ENCODE measurements at places on chromosomes 3 and 15.

- H3K4me1 ChIP-seq = no peaks in the 10 kb centered on the region
- no peaks in the 10 kb centered on the region for H3K36me3 ChIP-seq
- no peak overlapping the region for H3K27ac ChIP-seq
- no peaks in the 10 kb centered on the region for H3K27me3 ChIP-seq
Observed at GRCh38 chr3:67288466-67289106, 290.5 kb downstream of the KBTBD8 start.

DNA sequence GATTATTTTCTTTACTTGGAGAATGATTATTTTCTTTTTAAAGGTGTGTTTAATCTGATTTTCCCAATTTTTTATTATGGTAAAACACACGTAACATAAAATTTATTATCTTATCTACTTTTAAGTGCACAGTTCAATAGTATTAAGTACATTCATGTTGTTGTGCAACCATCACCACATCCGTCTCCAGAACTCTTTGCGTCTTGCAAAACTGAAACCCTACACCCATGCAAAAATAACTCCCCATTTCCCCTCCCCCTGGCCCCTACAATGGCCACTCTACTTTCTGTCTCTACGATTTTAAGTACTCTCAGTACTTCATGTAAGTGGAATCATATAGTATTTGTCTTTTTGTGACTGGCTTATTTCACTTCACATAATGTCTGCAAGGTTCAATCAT, 230.7 kb downstream of the SATB1 start:
- no peak for DNase-seq
- H3K27me3 ChIP-seq = no peaks in the 10 kb centered on the region
- H3K36me3 ChIP-seq = no peaks in the 10 kb centered on the region

GRCh38 chr15:56365075-56365711, at the start of gene TEX9:
Gene TEX9 (plus strand): TSS chr15:56365426. CDS start chr15:56365451, 25 bp downstream.
- H3K27ac ChIP-seq = no peak within 1 kb of the TSS
- H3K4me1 ChIP-seq = peaks cover 4% of the 10 kb centered on the region
- peak; percentile 42 for DNase-seq
- H3K4me3 ChIP-seq = peak within 1 kb of the TSS; percentile 71

- no peak for DNase-seq
- no peak overlapping the region for H3K4me3 ChIP-seq
- no peaks in the 10 kb centered on the region for H3K36me3 ChIP-seq
- H3K27ac ChIP-seq = no peak overlapping the region
- no peaks in the 10 kb centered on the region for H3K4me1 ChIP-seq
Observed at GRCh38 chr15:73800662-73801345, 47.7 kb upstream of the INSYN1 start.

- no peaks in the 10 kb centered on the region for H3K36me3 ChIP-seq
- H3K4me1 ChIP-seq = no peaks in the 10 kb centered on the region
- H3K4me3 ChIP-seq = no peak overlapping the region
- H3K27ac ChIP-seq = no peak overlapping the region
- no peak for DNase-seq
- no peaks in the 10 kb centered on the region for H3K27me3 ChIP-seq
Observed at GRCh38 chr3:133384331-133385027, 15.4 kb upstream of the BFSP2 start.

DNA sequence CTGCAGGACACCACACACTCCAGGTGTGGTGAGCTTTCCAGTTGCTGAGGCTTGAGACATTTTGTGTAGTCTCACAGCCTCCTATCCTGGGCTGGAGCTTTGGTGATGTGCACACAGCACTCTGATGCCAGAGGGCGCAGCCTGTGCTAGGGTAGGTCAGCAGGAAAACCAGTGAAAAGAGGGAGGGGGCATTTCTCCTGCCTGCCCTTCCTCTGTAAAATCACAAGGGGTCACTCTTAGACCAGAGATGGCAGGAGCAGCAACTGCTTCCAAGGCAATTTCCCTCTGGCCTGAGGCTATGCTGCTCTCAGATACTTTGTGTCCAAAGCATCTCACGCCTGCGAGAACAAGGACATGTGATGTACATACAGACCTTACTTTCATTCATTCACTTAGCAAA, 16.5 kb upstream of the MUSTN1 start:
- H3K36me3 ChIP-seq = peaks cover 68% of the 10 kb centered on the region
- H3K27me3 ChIP-seq = no peaks in the 10 kb centered on the region
- H3K4me3 ChIP-seq = no peak overlapping the region
- no peak for DNase-seq

DNA sequence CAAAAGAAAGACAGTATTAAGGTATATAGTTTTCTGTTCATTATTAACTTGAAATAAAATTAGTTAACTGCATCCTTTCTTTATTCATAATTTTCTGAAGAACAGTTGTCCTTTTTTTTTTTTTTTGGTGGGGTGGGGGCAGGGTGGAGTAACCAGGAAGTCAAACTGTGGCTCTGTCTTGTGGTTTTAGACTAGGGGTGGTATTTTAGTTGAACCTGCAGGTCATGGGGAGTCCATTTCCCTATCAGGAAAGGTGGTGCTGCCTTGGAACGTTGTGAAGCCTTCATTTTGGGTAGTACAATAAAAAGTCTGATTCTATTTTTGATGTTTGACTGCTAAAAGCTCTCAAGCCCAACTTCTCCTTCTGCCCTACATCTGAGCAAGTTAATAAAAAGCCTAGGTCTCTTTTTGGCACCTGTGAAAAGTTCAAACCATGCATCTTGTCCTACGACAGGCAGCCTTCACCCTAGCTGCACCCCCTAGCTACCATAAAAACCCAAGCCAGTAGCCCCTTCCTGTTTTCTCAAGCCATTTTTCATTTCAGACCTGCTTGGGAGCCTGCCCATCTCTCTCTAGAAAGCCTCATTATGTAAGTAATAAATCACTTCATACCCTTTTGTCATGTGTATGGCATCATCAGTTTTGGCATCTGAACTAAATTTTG, 31.2 kb upstream of the RIOX2 start:
- H3K36me3 ChIP-seq = no peaks in the 10 kb centered on the region
- no peak for DNase-seq
- H3K27me3 ChIP-seq = no peaks in the 10 kb centered on the region
- no peaks in the 10 kb centered on the region for H3K4me1 ChIP-seq
- no peak overlapping the region for H3K27ac ChIP-seq

- H3K36me3 ChIP-seq = no peaks in the 10 kb centered on the region
- peaks cover 33% of the 10 kb centered on the region for H3K27me3 ChIP-seq
- H3K4me1 ChIP-seq = no peaks in the 10 kb centered on the region
Observed at GRCh38 chr15:80404057-80404760, at the start of gene ARNT2. Gene ARNT2 (plus strand): TSS chr15:80404382. CDS start chr15:80404516, 134 bp downstream.

GRCh38 chr3:188209740-188210139, 55.8 kb downstream of the LPP start:
- no peak overlapping the region for H3K27ac ChIP-seq
- DNase-seq = no peak
- H3K27me3 ChIP-seq = no peaks in the 10 kb centered on the region
- H3K4me1 ChIP-seq = no peaks in the 10 kb centered on the region

GRCh38 chr15:29700296-29700695, 122.0 kb downstream of the TJP1 start:
- no peaks in the 10 kb centered on the region for H3K36me3 ChIP-seq
- H3K27ac ChIP-seq = no peak overlapping the region
- no peak overlapping the region for H3K4me3 ChIP-seq
- no peaks in the 10 kb centered on the region for H3K27me3 ChIP-seq
- H3K4me1 ChIP-seq = no peaks in the 10 kb centered on the region
- DNase-seq = no peak

GRCh38 chr15:73024168-73024567, 28.1 kb upstream of the NEO1 start:
- H3K4me1 ChIP-seq = no peaks in the 10 kb centered on the region
- H3K27ac ChIP-seq = no peak overlapping the region
- no peak for DNase-seq
- H3K36me3 ChIP-seq = no peaks in the 10 kb centered on the region
- H3K4me3 ChIP-seq = no peak overlapping the region

DNA sequence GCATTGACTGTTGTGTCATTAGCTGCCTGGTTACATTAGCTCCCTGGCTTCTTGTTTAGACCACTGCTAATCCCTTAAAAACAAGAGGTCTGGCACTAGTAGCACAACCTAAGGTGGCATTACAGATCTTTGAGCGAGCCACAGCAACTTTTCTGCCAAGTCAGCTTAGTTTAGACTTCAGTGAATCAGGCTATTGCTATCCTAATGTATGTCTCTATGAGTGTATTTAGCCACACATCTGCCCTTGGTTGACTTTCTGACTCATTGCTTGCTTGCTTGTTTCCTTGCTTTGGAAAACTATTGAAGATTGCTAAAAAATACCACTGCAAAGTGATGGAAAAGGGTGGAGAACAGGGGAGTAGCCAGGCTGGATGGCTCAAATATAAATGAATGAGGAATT, 50.2 kb downstream of the CHP1 start:
- H3K4me3 ChIP-seq = no peak overlapping the region
- H3K27ac ChIP-seq = no peak overlapping the region
- peaks cover 6% of the 10 kb centered on the region for H3K4me1 ChIP-seq
- H3K27me3 ChIP-seq = no peaks in the 10 kb centered on the region

GRCh38 chr15:98455904-98456303, 192.4 kb upstream of the IGF1R start:
- H3K27me3 ChIP-seq = peaks cover 4% of the 10 kb centered on the region
- no peak overlapping the region for H3K27ac ChIP-seq
- no peaks in the 10 kb centered on the region for H3K4me1 ChIP-seq
- no peak overlapping the region for H3K4me3 ChIP-seq

DNA sequence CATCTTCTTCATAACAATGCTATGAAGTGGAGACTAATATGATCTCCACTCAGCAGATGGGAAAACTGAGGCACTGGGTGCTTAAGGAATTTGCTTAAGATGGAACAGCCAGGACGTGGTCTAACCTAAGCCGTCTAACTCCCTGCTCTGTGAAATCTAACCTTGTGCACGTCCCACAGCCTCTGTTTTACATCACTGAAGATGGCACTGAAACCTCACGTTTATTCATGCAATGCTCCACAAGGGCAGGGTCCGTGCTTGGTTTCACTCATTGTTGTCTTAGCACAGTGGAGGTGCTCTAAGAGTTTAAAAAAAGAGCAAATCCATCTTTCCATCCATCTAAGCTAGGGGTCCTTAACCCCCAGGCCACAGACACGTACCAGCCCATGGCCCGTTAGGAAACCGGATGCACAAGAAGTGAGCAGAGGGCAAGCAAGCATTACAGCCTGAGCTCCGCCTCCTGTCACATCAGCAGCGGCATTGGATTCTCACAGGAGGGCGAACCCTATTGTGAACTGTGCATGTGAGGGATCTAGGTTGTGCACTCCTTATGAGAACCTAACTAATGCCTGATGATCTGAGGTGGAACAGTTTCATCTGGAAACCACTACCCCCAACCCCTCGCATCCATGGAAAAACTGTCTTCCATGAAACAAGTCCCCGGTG, 118.0 kb downstream of the FOXP1 start:
- DNase-seq = no peak
- H3K36me3 ChIP-seq = peaks cover 7% of the 10 kb centered on the region
- no peaks in the 10 kb centered on the region for H3K27me3 ChIP-seq
- no peak overlapping the region for H3K27ac ChIP-seq
- peaks cover 20% of the 10 kb centered on the region for H3K4me1 ChIP-seq

DNA sequence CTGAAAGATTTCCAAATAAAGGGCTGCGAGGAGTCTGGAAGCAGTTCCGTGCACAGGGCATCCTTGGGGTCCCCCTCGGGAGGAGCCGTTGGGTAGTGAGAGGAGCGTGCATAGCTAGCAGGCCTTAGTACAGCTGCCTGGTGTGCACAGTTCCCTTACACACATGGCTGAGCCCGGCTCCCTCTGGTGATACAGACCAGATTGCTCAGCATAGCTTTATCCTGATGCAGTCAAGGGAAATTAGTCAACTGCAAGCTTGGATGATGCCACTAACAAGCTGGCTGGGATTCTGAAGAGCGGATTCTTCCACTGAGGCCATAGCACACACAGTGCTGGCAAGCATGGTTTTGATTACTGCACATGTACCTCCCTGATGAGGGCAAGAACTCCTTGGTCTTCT, 349.4 kb downstream of the LRTM1 start:
- no peak for DNase-seq
- no peak overlapping the region for H3K4me3 ChIP-seq
- H3K4me1 ChIP-seq = no peaks in the 10 kb centered on the region
- H3K27ac ChIP-seq = no peak overlapping the region
- H3K36me3 ChIP-seq = no peaks in the 10 kb centered on the region
- H3K27me3 ChIP-seq = peaks cover 3% of the 10 kb centered on the region

GRCh38 chr15:88247914-88248313, 8.6 kb downstream of the NTRK3 start:
- H3K27me3 ChIP-seq = peaks cover 40% of the 10 kb centered on the region
- DNase-seq = no peak
- H3K27ac ChIP-seq = no peak overlapping the region
- H3K36me3 ChIP-seq = no peaks in the 10 kb centered on the region
- no peak overlapping the region for H3K4me3 ChIP-seq
- peaks cover 10% of the 10 kb centered on the region for H3K4me1 ChIP-seq

DNA sequence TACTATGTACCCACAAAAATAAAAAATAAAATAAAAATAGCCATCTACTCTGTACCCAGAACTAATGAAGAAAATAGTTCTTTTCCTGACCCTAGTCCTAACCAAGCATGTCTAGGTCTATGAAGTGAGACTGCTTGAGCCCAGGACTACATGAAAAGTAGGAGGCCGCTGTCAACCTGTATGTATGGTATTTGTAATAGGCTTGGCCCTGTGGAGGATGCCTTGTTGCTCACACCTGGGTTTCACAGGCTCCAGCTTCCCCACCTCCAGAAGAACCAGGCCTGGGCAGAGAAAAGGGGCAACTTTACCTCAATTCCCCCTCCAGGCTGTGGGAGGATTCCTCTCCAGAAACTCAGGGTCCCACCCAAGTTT, 6.8 kb upstream of the PKM start:
- no peak overlapping the region for H3K4me3 ChIP-seq
- no peak for DNase-seq
- no peak overlapping the region for H3K27ac ChIP-seq
- H3K27me3 ChIP-seq = no peaks in the 10 kb centered on the region
- H3K4me1 ChIP-seq = peaks cover 5% of the 10 kb centered on the region

- peaks cover 33% of the 10 kb centered on the region for H3K27me3 ChIP-seq
- no peak overlapping the region for H3K27ac ChIP-seq
- H3K4me1 ChIP-seq = no peaks in the 10 kb centered on the region
- no peaks in the 10 kb centered on the region for H3K36me3 ChIP-seq
- H3K4me3 ChIP-seq = no peak overlapping the region
Observed at GRCh38 chr3:126126286-126126685, 42.4 kb upstream of the SLC41A3 start.

- H3K27me3 ChIP-seq = no peaks in the 10 kb centered on the region
- peaks cover 45% of the 10 kb centered on the region for H3K36me3 ChIP-seq
- H3K4me3 ChIP-seq = peak overlapping the region; percentile 5
- H3K27ac ChIP-seq = peak overlapping the region; percentile 67
Observed at GRCh38 chr15:77002954-77003912, 8.3 kb downstream of the PSTPIP1 start.

- peaks cover 98% of the 10 kb centered on the region for H3K4me1 ChIP-seq
- H3K27me3 ChIP-seq = no peaks in the 10 kb centered on the region
- H3K4me3 ChIP-seq = no peak overlapping the region
- H3K27ac ChIP-seq = peak overlapping the region; percentile 65
- DNase-seq = no peak
- no peaks in the 10 kb centered on the region for H3K36me3 ChIP-seq
Observed at GRCh38 chr3:46984591-46985459, 5.4 kb downstream of the NBEAL2 start.

DNA sequence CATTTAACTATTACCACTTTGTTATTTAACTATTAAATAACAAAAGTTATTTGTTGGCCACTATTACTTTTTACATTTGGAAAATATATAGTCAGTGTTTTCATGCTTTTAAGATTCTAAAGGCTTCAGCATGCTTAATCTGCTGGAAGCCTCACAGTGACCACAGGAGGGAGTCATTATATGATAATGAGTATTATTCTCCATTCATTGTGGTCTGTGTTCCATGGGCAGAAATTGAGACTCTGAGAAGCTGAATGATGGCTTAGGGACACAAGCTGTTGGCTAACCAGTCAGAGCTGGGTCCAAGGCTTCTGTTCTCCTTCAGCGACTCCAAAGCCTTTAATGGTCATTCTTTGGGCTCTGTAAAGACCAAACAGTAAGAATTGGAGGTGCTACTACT, 64.7 kb downstream of the BFSP2 start:
- H3K27me3 ChIP-seq = no peaks in the 10 kb centered on the region
- H3K27ac ChIP-seq = no peak overlapping the region
- peaks cover 26% of the 10 kb centered on the region for H3K4me1 ChIP-seq
- no peak for DNase-seq
- H3K36me3 ChIP-seq = no peaks in the 10 kb centered on the region
- H3K4me3 ChIP-seq = no peak overlapping the region
